Neural progenitor cell (in vitro differentiated cells): ENCODE measurements at places on chromosomes 1 and 21. TPM values are rescaled to one million over a fixed set of nuclear protein-coding genes. Genes with fewer than 3 reads are reported as not detected.

Gene MFAP2
- 68.8 and 160 TPM in 2 replicates for total RNA-seq

Gene WLS
- 187 and 259 TPM in 2 replicates for total RNA-seq

Gene CFHR5
- not detected in 2 replicates for total RNA-seq

Gene GJA4
- total RNA-seq: not detected in 2 replicates

Gene SERTAD4
- total RNA-seq: 2.5 and 2.8 TPM in 2 replicates

Gene KIF14
- total RNA-seq: 39.0 and 60.2 TPM in 2 replicates

Gene CLCA4
- not detected in 2 replicates for total RNA-seq

Gene MTMR11
- 3.8 and 11.3 TPM in 2 replicates for total RNA-seq

Gene ERRFI1
- total RNA-seq: 35.3 and 44.8 TPM in 2 replicates

Gene SLC35F3
- 0.79 and 1.5 TPM in 2 replicates for total RNA-seq

Gene NUF2
- 79.4 and 134 TPM in 2 replicates for total RNA-seq

Gene FMOD
- total RNA-seq: 0.19 TPM in 1 of 2 replicates, not detected in the other

Gene FUBP1
- total RNA-seq: 353 and 491 TPM in 2 replicates

Gene LCK
- total RNA-seq: 0.32 and 0.77 TPM in 2 replicates

Gene CD1B
- not detected in 2 replicates for total RNA-seq

Gene ALPL
- 51.3 and 114 TPM in 2 replicates for total RNA-seq

Gene PTGFR
- 0.06 TPM in 1 of 2 replicates, not detected in the other for total RNA-seq

Gene TMEM82
- 0.56 TPM in 1 of 2 replicates, not detected in the other for total RNA-seq

Gene TMPRSS2
- 0.99 and 1.5 TPM in 2 replicates for total RNA-seq

Gene OXCT2
- 2.1 TPM in 2 replicates for total RNA-seq

Gene B3GALT5
- total RNA-seq: 1.3 and 1.5 TPM in 2 replicates

Gene AIM2
- 2.9 and 3.4 TPM in 2 replicates for total RNA-seq

Gene OR1C1
- not detected in 2 replicates for total RNA-seq

Gene CFHR4
- total RNA-seq: not detected in 2 replicates

Gene PLEKHA6
- 0.58 and 1.5 TPM in 2 replicates for total RNA-seq

Gene SPATA45
- 1.1 TPM in 1 of 2 replicates, not detected in the other for total RNA-seq

Gene BCAR3
- total RNA-seq: 11.7 and 12.4 TPM in 2 replicates

Gene SERINC2
- total RNA-seq: 9.6 and 30.1 TPM in 2 replicates

Gene HES3
- 5.5 and 22.2 TPM in 2 replicates for total RNA-seq

Gene GRHL3
- 1.1 and 1.5 TPM in 2 replicates for total RNA-seq

Gene TTC22
- not detected in 2 replicates for total RNA-seq

Gene CFHR2
- total RNA-seq: not detected in 2 replicates

Gene SLC44A3
- 0.25 and 1.7 TPM in 2 replicates for total RNA-seq

Gene CCDC17
- 1.5 and 1.7 TPM in 2 replicates for total RNA-seq

Gene INSRR
- total RNA-seq: not detected in 2 replicates
